GM12892 (cell line): ENCODE measurements at places on chromosomes 5 and 9.

DNA sequence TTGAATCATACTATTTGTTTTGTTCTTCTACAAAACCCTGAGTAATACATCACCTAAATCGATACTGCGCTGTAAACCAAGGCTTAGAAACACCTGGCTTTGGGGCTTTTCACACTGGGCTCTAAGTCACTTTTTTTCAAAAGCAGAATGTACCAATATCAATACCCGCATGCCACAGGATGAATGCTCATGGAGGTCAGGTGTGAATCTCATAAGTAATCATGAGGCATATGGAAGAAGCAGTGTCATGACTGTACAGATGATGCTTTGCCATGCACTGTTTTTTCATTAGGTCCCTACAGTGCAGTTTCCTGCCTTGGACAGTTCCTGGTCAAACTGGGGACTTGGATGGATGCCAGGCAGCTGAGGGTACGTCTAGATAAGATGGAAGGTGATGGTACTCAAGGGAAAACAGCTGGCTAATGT is 49.0 kb upstream of the ATG10 start:
- no peak for DNase-seq

- no peak for DNase-seq
Measured at GRCh38 chr5:34738381-34738780, 82.3 kb downstream of the RAI14 start.

- no peak for DNase-seq
Measured at GRCh38 chr5:39187831-39188731, 31.3 kb downstream of the FYB1 start.

GRCh38 chr9:71897577-71897976 is 13.4 kb downstream of the ABHD17B start:
- DNase-seq, result no peak

GRCh38 chr5:150670275-150670947 is 9.4 kb downstream of the MYOZ3 start:
- no peak for DNase-seq

DNA sequence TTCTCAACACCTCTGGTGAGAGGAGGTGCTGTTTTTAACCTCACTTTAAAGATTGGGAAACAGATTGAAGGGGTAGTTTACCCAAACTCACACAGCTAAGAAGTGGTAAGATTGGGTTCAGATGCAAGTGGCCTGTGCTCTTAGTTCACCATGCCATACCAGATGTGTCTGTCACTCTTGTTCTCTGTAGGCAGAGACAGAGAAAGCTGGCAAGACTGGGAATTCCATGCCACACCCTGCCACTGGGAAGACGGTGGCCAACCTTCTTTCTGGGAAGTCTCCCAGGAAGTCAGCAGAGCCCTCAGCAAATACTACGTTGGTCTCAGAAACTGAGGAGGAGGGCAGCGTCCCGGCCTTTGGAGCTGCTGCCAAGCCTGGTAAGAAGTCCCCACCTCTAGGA is 11.0 kb downstream of the TCOF1 start:
- no peak for DNase-seq

- DNase-seq, result no peak
Measured at GRCh38 chr5:137507150-137507549, 8.0 kb upstream of the SPOCK1 start.

- no peak for DNase-seq
Measured at GRCh38 chr9:76637416-76637815, 126.8 kb upstream of the PCA3 start.

DNA sequence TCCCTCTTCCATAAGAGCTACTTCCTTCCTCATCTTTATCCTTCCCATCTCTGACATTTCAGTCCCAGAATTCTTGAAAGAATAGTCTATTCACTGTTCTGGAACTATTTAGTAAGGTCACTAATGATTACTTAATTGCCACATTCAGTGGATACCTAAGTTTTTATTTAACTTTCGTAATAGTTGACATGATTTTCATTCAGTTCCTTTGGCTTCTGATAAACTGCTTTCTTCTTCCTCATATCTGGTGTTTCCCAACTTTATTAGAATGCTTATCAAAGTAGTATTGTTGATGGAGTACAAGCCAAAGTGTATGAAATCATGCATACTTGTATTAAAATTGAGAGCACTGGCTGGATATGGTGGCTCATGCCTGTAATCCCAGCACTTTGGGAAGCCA is 10.8 kb downstream of the UBE2D2 start:
- DNase-seq, result no peak

DNA sequence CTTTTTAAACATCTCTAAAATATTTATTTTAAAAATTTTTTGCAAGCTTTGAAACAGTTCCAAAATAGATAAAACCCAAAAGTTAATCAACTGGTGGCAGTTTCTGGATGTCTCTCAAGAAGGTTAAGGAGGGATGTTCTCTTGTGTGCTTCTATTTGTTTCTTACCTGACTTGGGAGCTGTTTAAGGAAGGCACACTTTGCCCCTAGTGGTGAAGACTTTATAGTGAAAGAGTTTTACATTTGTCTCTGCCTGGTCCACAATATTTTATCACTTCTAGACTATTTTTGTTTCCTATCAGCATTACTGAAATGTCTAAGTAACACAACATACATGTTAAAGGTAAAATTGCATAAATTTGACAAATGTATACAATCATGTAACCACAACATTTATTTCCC is 552.8 kb downstream of the SEMA5A start:
- DNase-seq, result no peak

GRCh38 chr9:77952635-77953328 is 78.8 kb downstream of the GNAQ start:
- DNase-seq, result no peak

DNA sequence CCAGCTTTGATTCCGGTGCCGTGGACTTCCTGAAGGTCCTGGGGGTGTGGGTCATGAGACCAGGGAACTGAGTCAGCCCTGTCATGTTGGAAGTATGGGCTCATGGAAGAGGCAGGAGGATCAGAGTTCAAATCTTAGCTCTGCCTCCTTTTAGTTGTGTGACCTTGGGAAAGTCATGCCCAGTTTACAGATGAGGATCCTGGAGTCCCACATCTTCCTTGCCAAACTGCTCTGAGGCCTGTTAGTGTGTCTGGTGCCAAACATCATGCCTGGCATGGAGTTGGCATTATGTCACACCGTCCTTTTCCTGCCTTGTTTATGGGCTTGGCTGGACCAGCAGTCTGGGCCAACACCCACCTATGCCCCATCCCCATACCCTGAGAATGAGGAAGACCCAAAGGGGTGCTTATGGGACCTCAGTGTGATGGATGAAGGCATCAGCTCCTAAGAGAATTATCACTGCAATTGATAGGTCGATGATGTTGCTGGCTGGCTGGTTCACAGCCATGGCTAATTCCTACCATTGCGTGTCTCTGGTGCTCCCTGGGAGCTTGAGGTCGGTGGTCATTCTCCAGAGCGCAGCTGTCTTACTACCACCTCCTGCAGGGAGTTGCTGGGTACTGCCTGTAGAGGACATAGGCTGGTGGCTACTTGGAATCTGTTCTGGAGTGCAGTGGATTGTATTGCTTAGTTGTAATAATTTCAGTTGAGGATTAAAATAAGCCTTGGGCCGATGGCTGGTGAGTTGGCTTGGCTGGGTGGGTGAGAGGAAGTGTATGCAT is 140.5 kb upstream of the PITX1 start:
- DNase-seq, result no peak

- peak; percentile 19 for DNase-seq
Measured at GRCh38 chr5:52989025-52989780, at the start of gene ITGA2. TSS of gene ITGA2 (plus strand) at chr5:52989352. CDS start at chr5:52989469, 117 bp downstream.

GRCh38 chr9:124776954-124777648 is at the start of gene OLFML2A:
TSS of gene OLFML2A (plus strand) at chr9:124777133. CDS start at chr9:124777271, 138 bp downstream.
- DNase-seq, result no peak

DNA sequence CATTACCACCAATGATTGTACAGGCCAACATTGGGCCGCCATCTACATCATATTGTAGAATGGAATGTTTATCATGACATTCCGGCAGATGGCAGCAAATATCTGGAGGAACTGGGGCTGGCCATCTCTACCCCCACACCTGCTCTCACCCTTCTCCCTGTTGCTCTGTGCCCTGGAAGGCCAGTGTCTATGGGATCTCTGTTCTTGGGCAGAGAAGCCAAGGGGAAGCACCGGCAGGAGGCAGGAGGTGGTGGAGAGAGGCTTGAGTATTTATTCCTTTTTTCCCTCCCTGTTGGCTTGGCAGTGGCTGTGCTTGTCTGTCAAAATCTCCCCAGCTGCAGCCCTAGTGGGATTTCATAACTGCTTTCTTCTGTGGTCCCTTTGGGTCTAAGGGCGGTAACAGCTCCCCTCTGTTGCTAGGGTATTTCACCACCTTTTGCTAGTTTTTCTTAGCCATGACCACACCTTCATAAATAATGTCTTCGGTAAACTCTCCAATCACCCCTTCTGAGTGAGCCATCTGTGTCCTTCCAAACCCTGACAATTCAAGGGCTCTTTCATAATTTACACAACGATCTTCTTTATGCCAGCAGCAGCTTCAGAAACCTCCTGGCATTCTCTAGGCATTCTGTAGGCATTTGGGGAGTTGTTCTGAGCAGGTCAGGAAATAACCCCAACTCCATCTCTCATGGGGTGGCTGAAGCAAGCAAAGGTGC is 225.8 kb downstream of the MELK start:
- peak; percentile 49 for DNase-seq
